Tongue (tissue), 3 donors: ENCODE measurements at places on chromosomes 12 and 14. TPM values are rescaled to one million over a fixed set of nuclear protein-coding genes. Genes with fewer than 3 reads are reported as not detected.

DNA sequence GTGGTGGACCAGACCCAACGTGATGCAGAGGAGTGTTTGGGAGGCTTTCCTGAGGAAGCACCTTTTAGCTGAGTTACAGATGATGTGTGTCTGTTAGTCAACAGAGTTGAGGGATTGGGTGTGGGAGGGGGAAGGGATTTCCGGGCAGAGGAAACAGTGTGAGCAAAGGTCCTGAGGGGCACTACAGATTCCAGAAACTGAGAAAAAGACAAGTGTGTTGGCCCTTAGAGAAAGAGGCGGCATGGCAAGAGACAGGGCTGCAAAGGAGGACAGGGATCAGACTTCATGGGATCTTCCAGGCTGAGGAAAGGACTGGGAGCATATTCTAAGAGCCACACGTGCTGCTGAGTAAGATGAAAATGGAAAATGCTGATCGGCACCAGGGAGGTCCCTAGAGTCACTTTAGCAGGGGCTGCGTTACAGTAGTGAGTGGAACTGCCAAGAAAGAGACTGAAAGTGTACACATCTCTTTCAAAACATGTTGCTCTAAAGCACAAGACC is 9.4 kb upstream of the RPS6KL1 start:
- peak; percentile 78 for DNase-seq

The KRT2 gene
- total RNA-seq = not detected

The SLC25A47 gene
- total RNA-seq = not detected

DNA sequence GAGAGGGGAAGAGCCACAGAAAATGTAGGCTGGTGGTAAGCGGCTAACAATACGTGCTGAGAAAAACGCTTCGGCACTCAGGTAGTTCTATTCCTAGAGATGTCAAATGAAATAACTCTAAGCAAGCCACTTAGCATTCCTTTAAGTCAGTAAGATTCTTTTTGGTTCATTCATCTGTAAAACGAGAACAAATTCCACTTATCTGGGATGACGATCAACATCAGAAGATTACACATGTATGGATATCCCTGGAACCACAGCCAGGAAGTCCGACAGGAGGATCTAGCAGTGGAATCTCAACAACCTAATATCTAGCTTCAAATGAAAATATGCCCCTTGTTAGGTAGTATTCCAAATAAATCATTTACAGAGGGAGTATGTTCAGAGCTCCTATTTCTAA is 74.6 kb upstream of the CDKN3 start:
- DNase-seq = no peak

- DNase-seq = no peak
Measured at GRCh38 chr14:50800032-50800431, 30.9 kb downstream of the NIN start.

The PELI2 gene
- 13.2 TPM for total RNA-seq

DNA sequence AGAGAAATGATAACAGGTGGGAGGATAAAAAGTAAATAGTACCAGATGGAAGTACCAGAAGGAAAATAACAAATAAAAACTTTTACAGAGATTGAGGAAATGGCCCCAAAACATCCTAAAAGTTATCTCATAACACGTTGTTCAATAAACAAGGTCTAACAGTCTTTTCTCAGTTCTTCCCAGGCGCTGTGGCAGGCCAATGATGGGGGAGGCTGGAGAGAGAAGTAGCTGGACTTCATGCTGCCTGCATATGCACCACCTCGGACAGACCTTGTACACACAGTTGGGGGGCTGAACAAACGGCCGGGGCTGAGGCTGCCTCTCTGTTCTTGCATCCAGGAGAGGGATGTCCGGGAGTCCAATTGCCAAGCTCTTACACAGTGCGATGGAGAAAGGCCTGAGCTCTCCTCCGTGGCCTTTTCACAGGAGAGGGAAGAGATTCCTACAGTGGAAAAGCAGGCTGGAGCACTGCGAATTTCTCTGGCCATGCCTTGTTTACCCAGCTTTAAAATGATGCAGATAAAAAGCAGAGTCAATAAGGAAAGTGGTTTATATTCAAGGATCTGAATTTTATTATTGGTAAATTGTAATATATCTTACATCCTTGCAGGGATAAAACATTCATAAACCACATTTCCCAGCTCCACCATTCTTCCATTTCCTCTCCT is 109.8 kb downstream of the PHLDA1 start:
- DNase-seq = no peak

DNA sequence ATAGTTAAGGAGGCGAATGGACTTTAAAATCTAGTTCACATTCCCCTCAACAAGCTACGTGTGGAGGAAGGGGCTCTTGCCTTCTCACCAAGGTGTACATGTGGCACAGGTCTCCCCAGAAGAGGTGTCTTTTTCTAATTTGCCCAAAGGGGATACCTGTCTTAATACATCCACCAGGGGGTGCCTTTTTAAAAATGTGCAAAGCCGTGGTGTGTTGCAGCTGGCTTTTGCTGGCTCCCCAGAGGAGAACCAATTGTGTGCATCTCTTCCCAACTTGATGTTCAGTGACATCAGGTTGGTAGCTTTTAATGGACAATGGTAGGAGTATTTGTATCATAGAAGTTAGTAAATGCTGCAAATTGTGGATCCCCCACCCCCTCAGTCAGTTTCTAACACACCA is 33.8 kb downstream of the CREBL2 start:
- DNase-seq = no peak

The TAS2R20 gene
- 8.2 TPM for total RNA-seq

The C14orf132 gene
- 35.2 TPM for total RNA-seq

The ANKS1B gene
- 16.5 TPM for total RNA-seq

GRCh38 chr14:74417201-74417600 is 8.8 kb downstream of the SYNDIG1L start:
- no peak for DNase-seq

GRCh38 chr14:104356020-104356737 is 217.8 kb downstream of the KIF26A start:
- DNase-seq = peak; percentile 69

The LRTM2 gene
- not detected for total RNA-seq

GRCh38 chr12:58156697-58157096 is 215.3 kb downstream of the ATP23 start:
- no peak for DNase-seq

- DNase-seq = peak; percentile 75
Measured at GRCh38 chr12:15584366-15585041, 204.7 kb downstream of the EPS8 start.

The REC8 gene
- total RNA-seq = 8.6 TPM

DNA sequence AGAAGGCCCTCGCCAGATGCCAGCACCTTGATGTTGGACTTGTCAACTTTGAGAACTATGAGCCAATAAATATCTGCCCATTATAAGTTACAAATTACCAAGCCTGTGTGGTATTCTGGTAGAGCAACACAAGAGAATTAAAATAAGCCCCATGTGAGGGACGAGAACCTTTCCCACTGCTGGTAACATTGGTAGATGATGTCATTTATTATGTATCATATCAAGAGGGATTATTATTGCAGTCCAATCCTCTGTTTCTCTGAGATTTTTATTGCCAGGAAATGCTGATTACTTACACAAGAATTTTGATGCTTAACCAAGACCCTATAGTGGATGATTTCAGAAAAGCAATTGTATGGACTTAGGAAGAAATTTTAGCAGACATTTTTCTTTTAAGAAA is 40.3 kb upstream of the SLC24A4 start:
- DNase-seq = no peak

The SPTB gene
- 386 TPM for total RNA-seq

- DNase-seq = no peak
Measured at GRCh38 chr12:32907898-32908476, 11.4 kb upstream of the PKP2 start.

The FAM90A1 gene
- not detected for total RNA-seq

- peak; percentile 67 for DNase-seq
Measured at GRCh38 chr12:107126796-107127481, 33.6 kb upstream of the CRY1 start.

The FAM161B gene
- 4.9 TPM for total RNA-seq

The TSPAN31 gene
- total RNA-seq = 57.0 TPM

GRCh38 chr14:61511558-61511948 is 183.8 kb upstream of the HIF1A start:
- DNase-seq = no peak

The FITM1 gene
- total RNA-seq = 132 TPM

- no peak for DNase-seq
Measured at GRCh38 chr12:121934309-121934664, 15.9 kb downstream of the CFAP251 start.

- peak; percentile 18 for DNase-seq
Measured at GRCh38 chr12:106582641-106583230, at the start of gene RFX4. RFX4 (plus strand) TSS chr12:106583004; CDS start chr12:106583321, 317 bp downstream.

The RNU6-8 gene
- not detected for total RNA-seq

GRCh38 chr14:89862856-89863255 is 91.7 kb downstream of the EFCAB11 start:
- no peak for DNase-seq

- no peak for DNase-seq
Measured at GRCh38 chr12:120132054-120132836, 15.7 kb upstream of the RAB35 start.

DNA sequence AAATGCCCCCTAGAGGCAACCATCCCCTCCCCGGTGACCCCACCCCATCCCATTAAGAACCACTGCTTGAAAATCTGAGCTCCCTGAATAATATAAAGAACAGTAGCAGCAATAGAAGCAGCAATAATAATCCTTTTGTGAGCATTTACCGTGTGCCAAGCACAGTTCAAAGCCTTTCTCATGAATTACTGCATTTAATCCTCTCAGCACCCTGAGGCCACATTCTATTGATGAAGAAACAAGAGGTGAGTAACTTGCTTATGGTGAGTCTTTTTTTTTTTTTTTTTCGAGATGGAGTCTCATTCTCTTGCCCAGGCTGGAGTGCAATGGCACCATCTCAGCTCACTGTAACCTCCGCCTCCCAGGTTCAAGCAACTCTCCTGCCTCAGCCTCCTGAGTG is 65.0 kb downstream of the KCNK10 start:
- no peak for DNase-seq

DNA sequence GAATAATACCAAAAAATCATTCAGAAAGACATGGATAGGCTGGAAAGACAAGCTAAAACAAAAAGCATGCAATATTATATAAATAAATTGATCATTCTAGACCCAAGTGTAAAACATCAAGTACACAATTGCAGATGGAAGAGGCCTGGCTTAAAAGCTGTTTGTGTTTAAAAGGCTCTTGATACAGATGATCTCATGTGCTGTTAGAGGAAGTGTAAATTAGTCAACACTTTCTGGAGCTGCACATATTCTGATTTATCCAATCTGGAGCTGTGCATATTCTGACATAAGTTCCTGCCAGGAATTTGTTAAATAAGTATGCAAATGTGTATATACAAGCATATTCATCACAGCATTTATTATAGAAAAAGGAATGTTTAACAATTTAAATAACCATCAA is 273.1 kb downstream of the RPS29 start:
- DNase-seq = no peak

DNA sequence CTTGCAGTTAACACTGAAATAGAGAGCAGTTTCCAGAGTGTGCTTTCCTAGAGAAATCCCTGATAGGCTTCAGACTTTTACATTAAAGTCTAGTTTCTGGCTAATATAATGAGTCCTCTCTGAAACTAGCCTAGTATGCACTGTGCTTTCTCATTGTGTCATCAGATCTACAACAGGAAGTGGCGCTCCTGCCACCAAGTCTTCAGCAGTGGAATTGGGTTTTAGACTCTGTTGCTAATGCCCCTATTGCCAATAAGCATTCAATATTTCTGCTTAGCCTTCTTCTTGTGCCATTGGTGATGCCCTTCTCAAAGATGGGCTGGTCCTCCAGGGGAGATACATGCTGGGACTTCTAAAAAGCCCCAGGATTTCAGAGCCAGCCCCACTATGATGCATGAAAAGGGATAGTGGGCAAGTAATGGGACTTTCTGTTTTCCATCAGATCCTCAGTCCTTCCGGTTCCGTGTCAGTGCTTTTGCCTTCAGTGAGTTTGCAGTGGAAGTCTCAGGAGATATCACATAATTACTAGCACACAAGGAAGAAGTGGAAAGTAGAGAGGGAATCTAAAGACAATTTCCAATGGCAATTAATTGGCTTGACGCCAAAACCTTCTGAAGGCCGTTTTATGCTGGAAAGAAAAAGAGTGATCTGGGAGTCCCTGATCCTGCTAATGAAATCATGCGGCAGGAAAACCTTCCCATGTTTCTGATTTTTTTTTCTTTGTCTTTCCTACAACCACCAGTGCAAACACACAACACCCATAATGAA is 50.0 kb downstream of the SSPN start:
- no peak for DNase-seq

GRCh38 chr12:108798551-108799221 is 58.7 kb downstream of the SSH1 start:
- peak; percentile 75 for DNase-seq

The ADAM21 gene
- not detected for total RNA-seq

- DNase-seq = peak; percentile 75
Measured at GRCh38 chr14:65824285-65824977, 411.9 kb downstream of the FUT8 start.

GRCh38 chr12:3098436-3098835 is 21.3 kb downstream of the TSPAN9 start:
- no peak for DNase-seq

DNA sequence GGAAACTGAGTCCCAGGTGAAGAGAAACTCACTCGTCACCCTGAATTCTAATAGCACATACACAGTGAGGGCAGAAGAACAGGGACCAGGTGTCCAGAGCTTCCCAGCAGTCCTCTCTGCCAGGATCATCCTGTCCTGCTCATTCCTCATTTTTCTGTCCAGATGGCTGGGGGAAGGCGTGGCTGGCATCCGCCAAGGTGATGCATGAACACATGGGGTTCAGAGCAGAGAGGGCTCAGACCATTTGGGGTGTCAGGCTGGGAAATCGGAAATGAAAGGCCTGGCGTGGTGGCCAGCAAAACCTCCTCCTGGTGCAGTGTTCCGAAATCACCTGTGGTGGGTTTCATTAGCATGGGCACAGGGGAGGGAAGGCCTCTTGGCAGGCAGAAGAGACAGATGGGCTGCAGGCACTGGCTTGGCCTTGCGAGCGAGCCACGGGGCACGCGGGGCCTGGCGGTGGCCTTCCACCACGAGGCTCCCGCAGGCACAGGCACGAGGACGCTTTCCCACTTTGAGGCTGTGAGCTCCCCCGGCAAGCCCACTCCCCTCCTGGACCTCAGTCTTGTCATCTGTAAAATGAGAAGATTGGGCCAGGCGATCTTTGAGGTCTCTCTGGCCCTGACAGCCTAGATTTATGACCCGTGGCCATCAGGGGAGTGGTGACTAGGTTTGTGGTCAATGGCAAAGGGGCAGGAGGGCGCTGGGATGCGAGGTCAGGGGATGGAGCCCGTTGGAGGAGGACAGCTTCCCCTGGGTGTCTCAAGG is 68.5 kb downstream of the TSPAN9 start:
- DNase-seq = no peak

GRCh38 chr14:99539491-99539890 is 58.3 kb downstream of the CCNK start:
- DNase-seq = no peak
